ENCODE measurements at places on chromosomes 13 and 19.

DNA sequence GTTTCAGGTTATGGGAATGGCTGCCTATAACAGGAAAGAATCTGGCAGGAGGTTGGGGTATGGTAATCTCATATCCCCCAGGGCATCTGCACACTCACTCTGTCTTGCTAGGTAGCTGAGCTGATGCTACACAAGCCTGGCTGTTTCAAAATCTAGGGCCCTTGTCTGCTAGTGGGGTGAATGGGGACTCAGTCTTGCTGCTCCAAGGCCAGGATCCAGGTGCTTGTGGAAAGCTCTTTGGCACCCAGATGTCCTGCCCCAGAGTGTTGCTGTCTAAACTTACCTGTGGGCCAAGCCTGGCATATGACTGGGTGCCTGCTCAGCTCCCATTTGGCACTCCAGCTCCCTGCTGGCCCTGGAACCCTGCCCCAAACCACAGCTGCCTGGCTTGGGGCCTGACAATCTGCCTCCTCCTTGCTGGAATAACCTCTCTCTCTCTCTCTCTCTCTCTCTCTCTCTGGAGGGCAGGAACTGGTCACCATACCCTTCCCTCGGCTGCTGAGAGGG, 158.1 kb upstream of the TSC22D1 start:
- DNase-seq: no peak

GRCh38 chr19:5303208-5303607, 37.4 kb downstream of the PTPRS start:
- DNase-seq: no peak

DNA sequence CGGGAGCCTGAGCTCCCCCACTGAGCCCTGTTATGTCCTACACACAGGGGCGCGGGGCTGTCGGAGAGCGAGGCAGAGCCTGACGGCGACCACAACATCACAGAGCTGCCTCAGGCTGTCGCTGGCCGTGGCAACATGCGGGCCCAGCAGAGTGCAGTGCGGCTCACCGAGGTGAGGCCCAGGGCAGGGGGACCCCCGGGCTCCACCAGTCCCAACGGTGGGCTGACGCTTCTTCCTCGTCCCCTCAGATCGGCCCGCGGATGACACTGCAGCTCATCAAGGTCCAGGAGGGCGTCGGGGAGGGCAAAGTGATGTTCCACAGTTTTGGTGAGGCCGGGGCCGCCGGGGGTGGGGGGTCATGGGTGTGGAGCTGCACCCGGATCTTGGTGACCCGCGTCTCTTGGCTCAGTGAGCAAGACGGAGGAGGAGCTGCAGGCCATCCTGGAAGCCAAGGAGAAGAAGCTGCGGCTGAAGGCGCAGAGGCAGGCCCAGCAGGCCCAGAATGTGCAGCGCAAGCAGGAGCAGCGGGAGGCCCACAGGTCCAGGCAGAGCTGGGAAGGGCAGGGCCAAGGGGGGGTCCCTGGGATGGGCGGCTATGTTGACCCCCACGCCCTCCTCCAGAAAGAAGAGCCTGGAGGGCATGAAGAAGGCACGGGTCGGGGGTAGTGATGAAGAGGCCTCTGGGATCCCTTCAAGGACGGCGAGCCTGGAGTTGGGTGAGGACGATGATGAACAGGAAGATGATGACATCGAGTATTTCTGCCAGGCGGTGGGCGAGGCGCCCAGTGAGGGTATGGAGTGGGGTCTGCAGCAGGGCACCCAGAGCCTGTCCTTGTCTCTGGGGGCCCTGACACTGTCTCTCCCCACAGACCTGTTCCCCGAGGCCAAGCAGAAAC, 1.2 kb upstream of the P2RY11 start:
- no peak for DNase-seq

- DNase-seq: no peak
Observed at GRCh38 chr13:50377726-50378270, 362.6 kb downstream of the KCNRG start.

DNA sequence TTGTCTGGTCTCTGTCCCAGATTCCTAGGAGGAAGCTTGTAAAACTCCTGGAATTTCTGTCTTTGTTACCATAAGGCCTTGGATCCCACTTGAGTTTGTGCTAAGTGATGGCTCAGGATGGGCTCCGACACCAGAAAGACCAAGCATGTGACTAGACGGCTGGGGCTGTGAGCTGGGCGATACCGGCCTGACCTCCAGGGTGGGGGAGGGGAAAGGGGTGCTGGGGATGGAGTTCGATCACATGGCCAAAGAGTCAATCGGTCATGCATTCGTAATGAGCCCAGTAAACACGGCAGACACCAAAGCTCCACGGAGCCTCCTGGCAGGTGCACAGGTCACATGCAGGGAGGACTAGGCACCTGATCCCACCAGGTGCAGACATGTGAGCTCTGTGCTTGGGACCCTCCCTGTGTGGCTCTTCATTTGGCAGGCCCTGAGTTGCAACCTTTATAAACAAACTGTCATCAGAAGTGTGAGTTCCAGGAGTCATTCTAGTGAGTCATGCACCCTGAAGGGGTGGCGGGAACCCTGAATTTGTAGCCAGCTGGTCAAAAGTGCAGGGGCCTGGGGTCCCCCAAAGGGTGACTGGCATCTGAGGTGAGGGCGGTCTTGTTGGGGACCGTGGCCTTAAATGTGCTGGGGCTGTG, 27.1 kb downstream of the ELAVL1 start:
- DNase-seq: no peak

- no peak for DNase-seq
Observed at GRCh38 chr13:59337070-59337469, 826.7 kb downstream of the DIAPH3 start.

GRCh38 chr13:96768524-96768923, 225.8 kb downstream of the OXGR1 start:
- DNase-seq: no peak

DNA sequence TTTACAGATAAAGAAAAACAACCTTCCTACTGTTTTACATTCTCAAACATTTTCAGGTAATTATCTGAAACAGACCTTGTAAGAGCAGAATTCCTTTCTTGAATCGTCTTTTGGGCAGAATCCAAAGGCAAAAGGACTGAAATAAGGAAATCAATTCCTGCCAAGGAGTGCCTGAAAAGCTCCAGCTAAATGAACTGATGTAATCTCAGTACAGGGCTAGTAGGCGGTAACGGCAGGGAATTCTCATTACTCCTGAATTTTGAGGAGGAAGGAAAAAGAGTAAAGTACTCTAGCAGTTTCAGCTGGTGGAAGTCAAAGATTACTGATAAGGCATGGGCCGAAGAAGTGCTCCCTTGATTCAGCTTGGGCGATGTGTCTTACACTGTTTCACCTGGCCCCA, 168.4 kb downstream of the PCDH9 start:
- no peak for DNase-seq

DNA sequence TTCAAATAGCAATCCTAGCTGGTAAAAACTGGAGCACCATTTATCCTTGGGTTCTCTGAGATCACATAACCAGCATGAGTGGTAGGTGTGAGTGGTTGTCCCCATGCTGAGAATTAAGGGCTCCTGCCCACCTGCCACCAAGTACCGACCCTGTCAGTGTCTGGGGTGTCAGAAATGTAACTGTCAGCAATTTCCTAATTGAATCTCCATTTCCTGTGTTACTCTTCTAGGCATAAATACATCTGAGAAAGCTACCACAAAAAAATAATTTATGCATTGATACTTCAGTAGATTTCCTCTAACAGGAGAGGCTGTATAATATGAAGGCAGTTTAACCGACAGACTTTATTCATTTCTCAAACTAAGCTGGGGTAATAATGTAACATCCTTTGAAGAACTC, 25.1 kb downstream of the CPB2 start:
- no peak for DNase-seq
